ENCODE measurements at places on chromosomes 5 and 9. TPM values are rescaled to one million over a fixed set of nuclear protein-coding genes. Genes with fewer than 3 reads are reported as not detected.

HAVCR2 gene
- 0.90 TPM for polyA plus RNA-seq

NR6A1 gene
- polyA plus RNA-seq: 0.32 TPM

GRCh38 chr9:85431339-85432102 is 310.2 kb downstream of the AGTPBP1 start:
- no peak for DNase-seq

DNA sequence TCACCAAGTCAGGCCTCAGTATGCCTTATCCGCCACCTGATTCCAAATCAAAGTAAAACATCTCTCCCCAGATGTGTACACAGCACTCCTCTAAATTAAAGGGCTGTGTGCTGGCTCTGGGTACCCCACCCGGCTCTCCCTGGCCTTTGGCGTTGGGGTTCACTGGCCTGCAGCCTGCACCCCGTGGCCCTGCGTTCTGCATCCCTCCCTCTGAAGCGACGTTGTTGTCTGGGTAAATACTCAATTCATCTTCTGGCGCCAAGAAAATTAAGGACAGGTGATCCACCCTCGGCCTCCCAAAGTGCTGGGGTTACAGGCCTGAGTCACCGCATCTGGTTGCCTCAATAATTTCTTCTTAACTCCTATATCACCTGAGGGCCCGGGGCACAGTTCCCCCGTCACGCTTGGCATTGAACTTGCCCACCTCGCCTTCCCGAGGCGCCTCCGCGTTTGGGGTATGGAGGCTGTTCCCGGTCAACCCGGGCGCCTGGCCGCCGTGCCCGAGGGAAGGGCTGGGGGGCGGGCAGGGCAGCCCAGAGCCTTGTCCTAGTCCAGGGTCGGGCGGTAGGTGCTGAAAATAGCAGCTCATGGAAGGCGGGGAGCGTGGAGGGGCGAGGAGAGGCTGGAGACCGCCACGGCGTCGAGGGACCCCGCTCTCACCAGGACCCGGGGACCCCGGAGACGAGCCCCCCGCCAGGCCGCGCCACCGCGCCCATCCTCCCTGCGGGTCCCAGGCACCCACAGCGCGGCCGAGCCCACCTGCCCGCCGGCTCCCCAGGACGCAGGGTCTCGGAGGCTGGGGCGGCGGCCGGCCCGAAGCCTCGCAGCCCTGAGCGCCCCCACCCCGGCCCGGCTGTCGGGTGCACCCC is 531 bp downstream of the ABO start:
- no peak for DNase-seq

DNA sequence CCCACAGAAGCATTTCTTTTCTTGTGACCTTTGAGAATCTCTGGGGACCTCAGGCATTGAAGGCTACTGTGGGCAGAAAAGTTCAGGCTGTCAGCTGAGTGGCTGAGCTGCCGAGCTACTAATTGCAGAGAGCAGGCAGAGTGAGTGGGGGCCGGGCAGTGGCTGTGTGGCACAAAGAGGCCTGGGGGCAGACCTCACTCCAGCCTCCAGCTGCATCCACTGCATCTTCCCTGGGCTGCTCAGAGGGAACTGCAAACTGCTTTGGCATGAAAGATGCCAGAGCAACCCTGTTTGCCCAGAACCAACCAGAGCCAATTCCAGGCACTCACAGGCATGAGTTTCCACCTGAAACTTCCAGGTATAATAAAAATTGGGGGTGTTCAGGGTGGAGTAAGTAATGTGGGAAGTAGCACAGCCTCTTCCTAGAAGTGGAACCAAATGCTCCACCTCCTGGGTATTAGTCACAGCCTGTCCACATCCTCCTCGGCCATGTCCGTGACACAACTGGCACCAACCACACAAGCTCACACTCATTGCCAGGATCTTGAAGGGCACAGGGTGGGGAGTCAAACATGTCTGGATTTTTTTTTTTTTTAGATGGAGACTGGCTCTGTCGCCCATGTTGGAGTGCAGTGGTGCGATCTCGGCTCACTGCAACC is 548.9 kb downstream of the BNC2 start:
- no peak for DNase-seq

DNA sequence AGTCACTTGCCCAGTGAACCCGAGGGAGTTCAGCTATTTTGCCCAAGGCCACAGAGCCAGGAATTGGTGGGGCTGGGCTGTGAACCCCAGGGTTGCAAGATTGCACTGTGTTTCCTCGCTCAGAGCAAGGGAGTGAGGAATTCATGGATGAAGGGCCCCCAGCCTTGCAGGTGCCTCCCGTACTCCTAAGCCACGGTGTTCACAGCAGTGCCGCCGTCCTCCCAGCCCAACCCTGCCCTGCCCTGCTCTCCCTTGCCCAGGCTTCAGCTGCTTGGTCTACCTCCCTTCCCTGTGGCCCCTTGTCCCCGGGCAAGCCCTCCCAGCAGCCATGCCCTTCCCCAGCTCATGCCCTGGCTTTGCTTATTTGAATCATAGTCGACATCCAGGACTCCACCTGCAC is 6.1 kb downstream of the LAMC3 start:
- no peak for DNase-seq

- DNase-seq: peak; percentile 56
Measured at GRCh38 chr9:130872912-130873503, 23.6 kb downstream of the QRFP start.

- no peak for DNase-seq
Measured at GRCh38 chr5:157232706-157233105, 33.2 kb upstream of the CYFIP2 start.
